Activated naive CD8-positive, alpha-beta T cell treated with anti-CD3 and anti-CD28 coated beads for 36 hours (primary cell): ENCODE measurements at places on chromosomes 7 and 10. TPM values are rescaled to one million over a fixed set of nuclear protein-coding genes. Genes with fewer than 3 reads are reported as not detected.
A peak's percentile ranks its signal among the peaks of the same experiment; 100 is the strongest.

The LMOD2 gene
- total RNA-seq = not detected

GRCh38 chr10:111821871-111822270 is 361.7 kb downstream of the GPAM start:
- DNase-seq = no peak

- no peak for DNase-seq
Observed at GRCh38 chr7:78746301-78746700, 707.2 kb downstream of the MAGI2 start.

The PBLD gene
- 0.70 TPM for total RNA-seq

GRCh38 chr10:3544561-3544960 is 240.4 kb downstream of the KLF6 start:
- no peak for DNase-seq

The PLAC9 gene
- total RNA-seq = not detected

GRCh38 chr7:90402785-90403173 is 482 bp upstream of the CLDN12 start:
- no peak for DNase-seq

- DNase-seq = no peak
Observed at GRCh38 chr7:55155351-55156117, 136.7 kb downstream of the EGFR start.

- no peak for DNase-seq
Observed at GRCh38 chr7:55570939-55571338, 1.4 kb downstream of the VOPP1 start.

The HTR7 gene
- total RNA-seq = not detected

DNA sequence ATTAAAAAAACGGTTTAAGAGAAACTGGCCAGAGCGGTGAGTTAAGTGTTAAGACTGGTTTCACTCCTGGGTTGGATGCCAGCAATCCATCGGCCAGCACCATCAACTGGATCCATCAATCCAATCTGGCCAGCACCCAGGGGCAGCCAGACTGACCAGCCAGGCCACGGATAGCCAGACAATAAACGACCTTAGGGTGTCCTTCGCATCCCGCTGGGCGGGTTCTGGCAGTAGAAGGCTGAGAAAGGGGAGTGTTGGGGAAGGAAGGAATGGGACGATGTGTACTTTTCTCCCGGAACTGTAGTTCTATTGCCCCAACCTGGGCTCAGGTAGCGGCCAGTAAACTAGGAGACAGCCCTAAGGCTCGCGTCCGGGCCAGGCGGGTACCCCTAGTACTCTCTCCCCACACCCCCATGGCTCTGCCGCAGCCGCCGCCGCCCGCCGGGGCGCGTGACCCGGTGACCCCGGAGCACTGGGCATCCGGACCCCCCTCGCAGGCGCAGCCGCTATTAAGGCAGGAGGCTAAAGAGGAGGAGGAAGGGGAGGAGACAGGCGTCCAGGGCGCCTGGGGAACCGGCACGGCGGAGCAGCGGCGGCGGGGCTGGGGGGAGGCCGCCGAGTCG is at the start of gene CASD1:
Gene CASD1 (plus strand): TSS at position 546 of the 623 bp plus-strand sequence. CDS start 276 bp downstream, outside the sequence.
- DNase-seq = peak; percentile 69

- DNase-seq = no peak
Observed at GRCh38 chr7:106518967-106519366, 142.0 kb downstream of the CCDC71L start.

- DNase-seq = no peak
Observed at GRCh38 chr7:117667456-117667855, 187.6 kb downstream of the CFTR start.

DNA sequence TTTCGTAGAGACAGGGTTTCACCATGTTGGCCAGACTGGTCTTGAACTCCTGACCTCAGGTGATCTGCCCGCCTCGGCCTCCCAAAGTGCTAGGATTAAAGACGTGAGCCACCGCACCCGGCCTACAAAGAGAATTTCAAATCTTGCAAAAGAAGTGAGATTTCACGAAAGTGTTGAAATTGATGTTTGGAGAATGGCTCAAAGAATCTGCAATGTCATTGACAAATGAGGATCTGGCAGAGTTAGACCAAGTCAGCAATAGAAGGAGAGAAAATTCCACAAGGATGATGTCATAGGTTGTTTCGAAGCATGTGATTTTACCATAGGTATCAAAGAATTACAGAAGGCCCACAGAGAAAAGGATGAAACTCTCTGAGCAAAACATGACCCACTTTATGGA is 71.7 kb downstream of the LYZL2 start:
- no peak for DNase-seq

DNA sequence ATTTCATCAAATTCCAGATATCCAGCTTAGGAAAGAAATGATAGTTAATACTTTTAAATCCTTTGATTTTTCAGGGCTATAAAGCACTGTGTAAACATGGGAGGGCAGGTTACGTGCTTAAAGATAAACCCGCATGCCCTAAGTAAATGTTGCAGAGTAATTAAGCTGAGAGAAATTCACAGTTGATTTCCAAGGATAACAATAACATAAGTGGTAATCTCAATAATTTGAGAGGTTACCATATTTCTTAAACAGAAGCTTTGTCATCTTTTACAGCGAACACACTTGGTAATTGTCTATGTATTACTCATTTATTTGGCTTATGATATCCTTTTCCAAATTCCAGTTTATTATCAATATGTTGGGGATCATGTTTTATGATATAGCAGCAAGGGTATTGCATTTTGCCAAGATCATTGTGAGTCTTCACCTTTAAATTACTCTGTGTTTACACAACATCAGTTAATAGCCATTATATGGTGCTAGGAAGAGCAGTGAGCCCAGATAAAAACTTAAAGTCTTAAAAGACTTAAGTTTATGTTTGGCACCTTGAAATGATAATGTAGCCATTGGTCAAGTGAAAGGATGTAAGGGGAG is 15.4 kb downstream of the MGAM start:
- DNase-seq = no peak

- no peak for DNase-seq
Observed at GRCh38 chr10:104026762-104027161, 58.9 kb downstream of the COL17A1 start.

GRCh38 chr10:73480158-73480557 is 15.7 kb downstream of the PPP3CB start:
- DNase-seq = no peak

DNA sequence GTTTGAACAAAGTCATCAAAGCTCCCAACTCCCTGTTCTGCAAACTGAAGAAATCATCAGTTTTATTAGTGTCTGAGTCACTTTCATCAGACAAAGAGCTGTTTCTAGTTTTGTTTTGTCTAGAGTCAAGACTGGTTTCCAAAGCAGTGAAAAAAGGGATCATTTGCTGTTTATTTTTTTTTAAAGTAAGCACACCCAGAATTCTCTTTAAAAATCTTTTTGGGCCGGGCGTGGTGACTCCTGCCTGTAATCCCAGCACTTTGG is 972.0 kb upstream of the CELF2 start:
- no peak for DNase-seq

The NACAD gene
- 0.35 TPM for total RNA-seq

DNA sequence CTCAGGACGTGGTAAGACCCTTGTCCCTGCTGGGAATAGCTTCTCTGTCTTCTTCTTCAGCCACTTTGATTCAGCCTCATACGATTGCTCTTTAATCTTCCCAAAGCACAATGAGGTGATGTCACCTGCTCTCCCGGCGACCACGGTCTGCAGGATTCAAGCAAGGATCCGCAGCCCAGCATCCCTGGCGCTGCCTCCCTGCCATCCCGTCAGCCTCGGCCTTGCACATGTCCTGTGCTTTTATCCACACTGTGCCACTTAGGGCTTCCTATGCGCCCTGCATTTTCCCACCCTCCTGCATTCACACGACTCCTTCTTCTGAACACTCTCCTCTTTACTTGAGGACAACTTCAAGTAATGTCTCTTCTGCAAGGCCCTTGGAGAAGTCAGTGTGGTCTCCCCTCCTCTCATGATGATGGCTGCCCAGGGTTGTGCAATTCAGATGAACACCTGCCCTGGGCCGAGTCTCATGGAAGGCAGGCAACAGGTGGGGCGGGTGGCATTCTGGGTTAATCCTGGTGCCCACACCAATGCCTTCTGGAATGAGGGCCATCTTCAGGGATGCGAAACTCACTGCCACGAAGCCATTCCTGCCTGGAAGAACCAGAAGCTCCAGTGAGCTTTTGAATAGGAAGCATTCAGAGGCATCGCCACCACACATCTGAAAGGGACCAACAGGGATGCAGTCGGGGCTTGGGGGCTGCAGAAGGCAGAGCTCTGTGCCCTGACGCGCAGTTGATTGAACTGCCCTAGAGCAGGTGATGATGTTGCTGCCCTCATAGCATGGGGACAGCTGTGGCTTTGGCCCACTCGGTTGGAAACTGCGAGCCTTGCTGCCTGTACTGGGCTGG is 287.5 kb downstream of the GLRX3 start:
- no peak for DNase-seq

DNA sequence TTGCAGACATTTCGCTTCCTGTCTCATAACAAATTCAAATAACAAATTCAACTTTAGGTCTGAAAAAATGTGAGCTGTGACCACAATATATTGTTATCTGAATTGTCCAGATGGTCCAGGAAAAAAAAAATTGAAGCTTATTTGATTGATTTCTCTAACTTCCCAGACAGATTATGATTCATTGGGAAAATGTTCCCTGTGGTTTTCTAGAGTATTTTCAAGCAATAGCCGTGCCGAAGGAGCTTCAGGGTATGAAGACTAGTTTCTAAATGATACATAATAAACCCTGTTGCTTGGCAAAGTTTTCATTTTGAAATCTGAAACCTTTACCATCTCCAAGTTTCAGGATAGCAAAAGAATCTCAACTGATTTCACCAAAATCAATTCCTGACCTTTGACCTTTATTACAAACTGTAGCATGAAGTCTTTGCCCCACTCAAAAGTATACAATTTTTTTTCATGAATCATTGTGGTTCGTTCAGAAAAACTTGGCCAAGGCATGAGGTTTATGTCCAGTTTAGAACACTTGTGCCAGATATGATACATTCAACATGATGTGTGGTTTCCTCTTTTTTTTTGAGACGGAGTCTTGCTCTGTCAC is 109.9 kb downstream of the JCAD start:
- no peak for DNase-seq

DNA sequence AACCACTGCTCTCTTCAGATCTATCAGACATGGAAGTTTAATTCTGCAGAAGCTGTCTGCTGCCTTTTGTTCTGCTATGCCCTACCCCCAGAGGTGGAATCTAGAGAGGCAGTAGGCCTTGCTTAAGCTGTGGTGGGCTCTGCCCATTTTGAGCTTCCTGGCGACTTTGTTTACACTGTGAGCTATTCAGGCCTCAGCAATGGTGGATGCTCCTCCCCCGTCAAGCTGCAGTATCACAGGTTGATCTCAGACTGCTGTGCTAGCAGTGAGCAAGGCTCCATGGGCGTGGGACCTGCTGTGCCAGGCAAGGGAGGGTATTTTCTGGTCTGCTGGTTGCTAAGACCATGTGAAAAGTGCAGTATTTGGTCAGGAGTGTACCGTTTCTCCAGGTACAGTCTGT is 45.1 kb upstream of the CDK14 start:
- no peak for DNase-seq

GRCh38 chr7:25632616-25633015 is 404.3 kb upstream of the NPVF start:
- no peak for DNase-seq

- no peak for DNase-seq
Observed at GRCh38 chr7:49398746-49399145, 374.7 kb upstream of the VWC2 start.

GRCh38 chr7:156524818-156525597 is 115.6 kb upstream of the RNF32 start:
- no peak for DNase-seq

- no peak for DNase-seq
Observed at GRCh38 chr7:135878284-135878683, 98.9 kb downstream of the MTPN start.

DNA sequence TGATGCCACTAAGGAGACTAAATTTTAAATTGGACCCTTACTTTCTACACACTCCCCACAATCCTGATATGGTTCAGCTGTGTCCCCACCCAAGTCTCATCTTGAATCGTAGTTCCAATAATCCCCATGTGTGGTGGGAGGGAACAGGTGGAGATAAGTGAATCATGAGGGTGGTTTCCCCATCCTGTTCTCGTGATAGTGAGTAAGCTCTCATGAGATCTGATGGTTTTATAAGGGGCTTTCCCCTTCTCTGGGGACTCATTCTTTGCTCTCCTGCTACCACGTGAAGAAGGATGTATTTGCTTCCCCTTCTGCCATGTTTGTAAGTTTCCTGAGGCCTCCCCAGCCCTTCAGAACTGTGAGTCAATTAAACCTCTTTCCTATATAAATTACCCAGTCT is 18.4 kb upstream of the BET1 start:
- DNase-seq = no peak

GRCh38 chr10:124563320-124564040 is 101.9 kb downstream of the LHPP start:
- no peak for DNase-seq

GRCh38 chr7:39683216-39683845 is 60.0 kb downstream of the RALA start:
- DNase-seq = no peak

GRCh38 chr7:88201305-88201704 is 18.5 kb downstream of the SRI start:
- no peak for DNase-seq

DNA sequence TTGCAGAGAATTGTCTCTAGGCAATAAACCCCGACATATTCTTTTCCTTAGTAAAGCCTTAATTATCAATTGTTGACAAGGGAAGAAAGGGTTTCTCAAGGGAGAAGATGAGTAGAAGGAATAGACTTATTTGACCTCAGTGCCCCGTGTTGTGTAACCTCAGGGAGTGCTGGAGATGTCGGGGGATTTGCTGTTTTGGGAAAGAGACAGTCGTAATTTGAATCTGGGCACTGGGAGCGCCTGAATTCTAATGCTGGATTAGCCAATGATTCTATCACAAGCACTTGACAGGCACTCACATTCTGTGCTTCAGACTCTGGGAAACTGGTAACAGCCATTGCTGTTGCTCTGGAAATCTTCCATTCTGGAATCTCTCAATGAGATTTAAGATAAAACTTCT is 13.8 kb upstream of the LMOD2 start:
- no peak for DNase-seq

The HOXA5 gene
- total RNA-seq = not detected

DNA sequence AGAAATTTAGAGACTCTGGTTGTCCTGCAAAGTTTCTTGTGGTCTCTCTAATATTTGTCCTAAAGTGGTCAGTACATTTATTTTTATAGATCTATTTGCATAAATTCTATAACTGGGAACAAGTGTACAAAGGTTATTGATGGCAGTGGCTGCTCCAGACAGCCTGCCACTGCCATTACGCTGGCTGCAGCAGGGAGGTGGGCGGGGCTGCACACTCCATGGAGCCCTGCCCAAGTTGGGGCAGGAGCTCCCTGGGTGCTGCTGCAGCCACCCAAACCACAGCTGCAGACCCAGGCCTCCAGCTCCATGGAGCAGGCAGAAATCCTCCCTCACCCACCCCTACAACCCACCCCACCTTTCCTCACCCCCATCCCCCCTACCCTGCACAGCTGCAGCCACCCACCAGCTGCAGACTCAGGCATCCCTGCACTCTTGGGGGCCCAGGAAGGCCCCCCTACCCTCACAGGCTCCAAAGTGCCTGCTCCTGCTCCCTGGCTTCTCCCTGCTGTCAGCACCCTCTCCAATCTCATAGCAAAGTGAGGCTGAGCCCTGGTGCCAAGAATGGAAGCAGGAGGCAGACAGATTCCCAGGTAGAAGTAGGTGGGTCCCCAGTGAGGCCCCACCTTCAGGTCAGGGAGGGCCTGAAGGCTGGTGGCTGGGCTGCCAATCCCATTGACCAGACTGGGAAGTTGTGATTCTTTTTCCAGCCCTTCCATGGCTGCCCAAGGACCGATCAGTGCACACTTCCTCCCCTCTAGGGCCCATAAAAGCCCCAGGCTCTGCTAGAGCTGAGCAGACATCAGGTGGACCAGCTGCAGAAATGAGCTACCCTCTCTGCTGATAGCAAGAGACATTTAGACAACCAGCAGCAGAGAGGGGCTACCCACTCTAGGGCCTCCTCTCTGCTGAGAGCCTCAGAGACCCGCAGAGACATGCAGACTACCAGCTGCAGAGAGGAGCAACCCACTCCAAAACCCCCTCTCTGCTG is 4.8 kb upstream of the CYP3A43 start:
- DNase-seq = no peak
